ENCODE measurements at places on chromosomes 7 and 10.

DNA sequence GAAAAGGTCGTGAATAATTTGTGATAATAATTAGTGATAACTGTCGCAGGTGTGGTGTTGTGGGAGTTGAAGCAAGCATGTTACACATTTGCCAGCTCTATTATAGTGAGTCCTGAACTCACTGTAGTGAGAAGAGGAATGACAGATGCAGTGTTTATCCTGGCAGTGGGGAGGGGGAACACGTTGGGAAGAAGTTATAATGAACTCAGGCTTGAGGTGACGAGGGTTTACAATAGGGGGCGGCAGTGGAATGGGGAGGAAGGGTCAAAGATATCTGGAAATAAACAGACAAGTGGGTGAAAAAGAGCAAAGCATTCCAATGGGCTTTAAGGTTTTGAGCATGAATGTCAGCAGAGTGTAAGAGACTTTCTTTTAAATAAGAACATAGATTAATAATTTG, 49.6 kb downstream of the ITPRID1 start:
- no peak for DNase-seq

GRCh38 chr10:115696747-115697146, 576.3 kb downstream of the GFRA1 start:
- no peak for DNase-seq

DNA sequence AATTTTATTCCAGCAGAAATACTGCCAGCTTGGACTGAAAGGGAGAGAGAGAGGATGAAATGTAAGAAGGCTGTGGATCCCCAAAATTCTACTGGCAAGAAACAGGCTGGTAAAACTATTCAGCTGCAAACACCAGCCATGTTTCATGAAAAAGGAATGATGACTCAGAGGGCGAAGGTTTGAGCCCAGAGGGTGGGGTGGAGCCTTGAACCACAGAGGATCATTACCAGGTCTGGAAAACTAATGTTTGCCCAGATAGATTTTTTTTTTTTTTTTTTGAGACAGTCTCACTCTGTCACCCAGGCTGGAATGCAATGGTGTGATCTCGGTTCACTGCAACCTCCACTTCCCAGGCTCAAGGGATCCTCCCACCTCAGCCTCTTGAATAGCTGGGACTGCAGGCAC, 41.7 kb upstream of the NRF1 start:
- DNase-seq = peak; percentile 92

DNA sequence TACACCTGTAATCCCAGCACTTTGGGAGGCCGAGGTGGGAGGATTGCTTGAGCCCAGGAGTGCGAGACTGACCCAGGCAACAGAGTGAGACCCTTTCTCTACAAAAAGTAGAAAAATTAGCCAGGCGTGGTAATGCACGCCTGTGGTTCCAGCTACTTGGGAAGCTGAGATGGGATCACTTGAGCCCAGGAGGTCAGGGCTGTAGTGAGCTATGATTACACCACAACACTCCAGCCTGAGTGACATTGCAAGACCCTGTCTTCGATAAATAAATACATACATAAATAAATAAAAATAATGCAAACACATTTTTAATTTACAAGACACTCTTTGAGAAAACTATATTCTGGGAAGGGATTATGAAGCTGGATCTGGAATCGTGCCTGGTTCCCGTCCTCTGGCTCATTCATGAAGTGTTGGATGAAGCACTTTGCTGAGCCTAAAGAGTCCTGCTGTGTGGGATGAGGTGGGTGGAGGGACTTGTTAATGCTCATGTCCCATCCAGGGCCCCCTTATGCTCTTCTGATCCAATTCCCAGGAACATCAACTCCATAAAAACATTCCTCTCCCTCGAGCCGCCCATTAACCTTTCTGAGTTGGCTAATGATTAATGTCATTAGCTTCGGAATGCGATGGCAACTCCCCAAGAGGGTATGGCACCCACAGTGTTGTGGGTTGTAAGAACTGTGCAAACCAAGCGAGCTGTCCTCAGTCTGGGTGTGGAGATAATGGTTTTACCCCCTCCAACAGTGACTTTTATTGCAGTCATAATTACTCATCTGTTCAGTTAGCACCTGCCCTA, 236.3 kb downstream of the BAMBI start:
- DNase-seq = no peak

DNA sequence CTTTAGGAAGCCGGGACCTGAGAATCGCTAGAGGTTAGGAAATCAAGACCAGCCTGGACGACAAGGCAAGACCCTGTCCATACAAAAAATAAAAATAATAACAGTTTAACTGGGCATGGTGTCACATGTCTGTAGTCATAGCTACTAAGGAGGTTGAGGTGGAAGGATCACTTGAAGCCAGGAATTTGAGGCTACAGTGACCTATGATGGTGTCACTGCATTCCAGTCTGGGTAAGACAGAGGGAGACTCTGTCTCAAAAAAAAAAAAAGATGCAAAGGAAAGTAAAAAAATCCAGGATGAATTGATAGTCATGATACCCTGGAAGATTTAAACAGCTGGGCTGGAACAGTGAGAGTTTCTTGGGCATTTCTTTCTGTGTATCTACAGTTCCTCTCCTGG, 463.2 kb downstream of the GALNT17 start:
- DNase-seq = no peak

- no peak for DNase-seq
Measured at GRCh38 chr7:3003936-3004335, 39.7 kb downstream of the CARD11 start.

- no peak for DNase-seq
Measured at GRCh38 chr7:139782932-139783331, 5.1 kb upstream of the HIPK2 start.

GRCh38 chr7:135428879-135429278, 81.0 kb downstream of the CNOT4 start:
- DNase-seq = no peak

GRCh38 chr10:79629955-79630327, 19.2 kb downstream of the SFTPA1 start:
- DNase-seq = no peak

DNA sequence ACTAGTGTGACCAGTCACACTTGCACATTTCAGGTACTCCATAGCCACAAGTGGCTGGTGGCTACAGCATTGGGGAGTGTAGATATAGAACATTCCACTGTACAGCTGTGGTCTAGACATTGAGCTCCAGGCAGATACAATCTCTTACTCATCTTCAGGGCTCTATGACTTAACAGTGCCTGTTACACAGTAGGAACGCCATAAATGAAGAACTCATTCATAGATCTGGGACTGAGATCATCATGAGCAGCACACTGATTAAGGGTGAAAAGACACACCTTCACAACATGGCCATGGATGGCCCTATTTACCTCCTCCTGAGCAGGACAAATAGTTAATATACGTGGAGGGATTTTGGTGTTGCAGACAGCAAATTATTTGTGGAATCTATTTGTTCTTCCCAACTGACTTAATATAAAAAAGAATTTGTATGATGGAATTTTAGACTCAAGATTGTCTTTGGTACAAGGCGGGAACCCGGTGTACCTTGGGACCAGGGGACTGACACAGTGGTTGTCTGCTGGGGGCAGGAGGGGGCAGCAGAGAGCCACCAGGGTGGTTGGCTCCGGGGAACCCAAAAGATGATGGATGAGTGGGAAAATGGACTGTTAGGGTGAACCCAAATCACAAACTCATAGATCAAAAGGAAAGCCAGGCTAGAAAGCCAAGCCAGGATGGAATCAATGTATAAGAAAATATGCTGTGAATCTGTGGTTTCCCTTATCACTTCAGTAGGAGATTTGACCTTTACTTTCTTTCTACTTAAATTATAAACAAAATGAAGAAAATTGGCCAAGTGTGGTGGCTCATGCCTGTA, 24.3 kb upstream of the CPA2 start:
- DNase-seq = peak; percentile 67

GRCh38 chr7:122556873-122557542, 141.9 kb downstream of the RNF133 start:
- no peak for DNase-seq

DNA sequence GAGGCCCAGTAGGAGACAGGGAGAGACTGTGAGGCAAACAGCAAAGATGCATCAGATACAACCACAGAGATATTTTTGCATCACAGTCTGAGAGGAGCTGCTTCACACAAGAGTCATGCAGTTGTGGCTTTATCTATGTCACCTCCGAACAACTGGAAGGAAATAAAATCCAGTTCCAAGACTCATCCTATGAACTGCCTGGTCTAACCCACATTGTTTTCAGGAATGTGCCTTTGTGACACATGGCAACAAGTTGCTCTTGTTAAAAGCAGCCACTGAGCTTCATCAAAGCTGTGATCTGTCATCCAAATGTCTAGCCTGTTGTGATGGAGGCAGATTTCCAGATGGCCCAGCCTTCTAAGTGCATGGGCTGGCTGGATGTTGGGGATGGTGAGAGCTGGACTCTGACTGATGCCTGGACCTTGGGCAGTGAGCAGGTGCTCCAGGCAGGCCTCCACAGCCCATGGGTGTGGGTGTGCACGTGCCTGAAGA, 255.0 kb downstream of the BMPER start:
- DNase-seq = peak; percentile 86

- DNase-seq = no peak
Measured at GRCh38 chr10:72011468-72011867, 47.3 kb downstream of the CHST3 start.

GRCh38 chr7:148337995-148338747, 252.4 kb upstream of the C7orf33 start:
- DNase-seq = no peak

GRCh38 chr10:101400585-101400984, 46.6 kb downstream of the BTRC start:
- DNase-seq = no peak

- DNase-seq = no peak
Measured at GRCh38 chr10:118927321-118927720, 102.2 kb upstream of the NANOS1 start.

DNA sequence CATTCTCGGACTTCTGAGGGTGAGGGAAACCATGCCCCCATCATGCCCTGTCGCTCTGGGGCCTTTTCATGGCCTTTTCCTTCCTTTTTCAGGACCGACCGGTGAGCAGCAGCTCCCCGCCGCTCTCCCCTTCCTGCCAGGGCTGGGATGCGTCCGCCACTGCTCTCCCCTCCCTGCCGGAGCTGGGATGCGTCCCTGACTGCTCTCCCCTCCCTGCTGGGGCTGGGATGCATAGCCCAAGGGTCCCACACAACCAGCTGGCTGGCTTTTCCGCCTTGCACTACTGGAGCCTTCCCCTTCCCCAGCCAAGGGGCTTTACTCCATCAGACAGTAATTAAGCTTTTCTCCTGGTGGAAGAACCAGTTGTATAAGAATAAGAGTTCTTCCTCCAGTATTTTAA, 129.7 kb upstream of the COBL start:
- DNase-seq = no peak

- peak; percentile 26 for DNase-seq
Measured at GRCh38 chr7:147861058-147861716, 729.4 kb upstream of the C7orf33 start.

GRCh38 chr10:79255007-79255507, 92.2 kb upstream of the PPIF start:
- no peak for DNase-seq

GRCh38 chr10:107280293-107280692, 115.8 kb upstream of the SORCS1 start:
- no peak for DNase-seq

DNA sequence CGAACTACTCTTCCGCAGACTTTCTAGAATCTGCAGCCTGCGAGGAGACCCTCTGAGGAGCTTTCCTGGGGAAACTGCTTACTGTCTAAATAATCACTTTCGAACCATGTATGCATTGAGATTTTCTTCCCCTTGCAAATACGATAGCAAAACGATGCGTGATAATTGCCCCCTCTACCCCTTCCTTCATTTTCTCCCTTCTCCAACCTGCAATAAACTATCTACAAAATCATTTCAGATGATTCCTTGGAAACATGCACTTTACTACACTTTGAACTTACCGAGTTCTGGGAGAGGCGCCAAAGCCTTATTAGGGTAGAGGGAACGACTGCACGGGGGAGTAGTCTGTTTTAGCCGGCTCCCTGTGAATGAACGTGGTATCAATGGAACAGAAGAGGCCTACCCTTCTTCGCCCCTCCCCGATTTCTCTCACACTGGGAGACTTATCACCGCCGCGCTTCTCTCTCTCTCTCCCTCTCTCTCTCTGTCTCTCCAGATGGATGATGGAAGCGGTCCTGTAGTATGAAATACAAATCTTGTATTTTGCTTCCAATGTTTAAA, at the start of gene FGFBP3:
Gene FGFBP3, minus strand, starts transcription at position 370 of the 561 bp plus-strand sequence. CDS start 517 bp downstream, outside the sequence.
- peak; percentile 19 for DNase-seq

- DNase-seq = peak; percentile 91
Measured at GRCh38 chr10:114271779-114272167, 32.7 kb downstream of the VWA2 start.

GRCh38 chr10:62870866-62871265, 54.7 kb upstream of the EGR2 start:
- no peak for DNase-seq

GRCh38 chr10:29636178-29636577, 1.4 kb upstream of the SVIL start:
- DNase-seq = peak; percentile 51

GRCh38 chr7:92876836-92877235, 40.5 kb upstream of the CDK6 start:
- no peak for DNase-seq

DNA sequence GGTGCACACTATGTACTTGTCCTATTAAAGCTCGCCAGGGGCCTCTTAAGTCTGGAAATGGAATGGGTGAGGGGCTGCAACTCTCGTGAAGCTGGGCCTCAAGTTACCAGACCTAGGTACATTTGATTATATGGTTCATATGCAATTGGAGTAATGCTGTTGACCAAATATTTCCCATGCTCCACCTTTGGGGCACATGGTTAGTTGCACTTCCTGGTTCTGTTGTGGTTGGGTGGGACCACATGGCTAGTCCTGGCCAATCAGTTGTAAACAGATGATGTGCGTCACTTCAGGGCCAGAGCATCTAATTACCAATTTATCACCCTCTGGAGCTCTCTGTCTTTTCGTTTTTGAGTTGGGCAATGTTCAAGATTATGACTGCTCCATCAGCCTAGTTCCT, 39.5 kb upstream of the OPN4 start:
- DNase-seq = no peak

- DNase-seq = no peak
Measured at GRCh38 chr10:33674986-33675599, 340.6 kb upstream of the NRP1 start.

DNA sequence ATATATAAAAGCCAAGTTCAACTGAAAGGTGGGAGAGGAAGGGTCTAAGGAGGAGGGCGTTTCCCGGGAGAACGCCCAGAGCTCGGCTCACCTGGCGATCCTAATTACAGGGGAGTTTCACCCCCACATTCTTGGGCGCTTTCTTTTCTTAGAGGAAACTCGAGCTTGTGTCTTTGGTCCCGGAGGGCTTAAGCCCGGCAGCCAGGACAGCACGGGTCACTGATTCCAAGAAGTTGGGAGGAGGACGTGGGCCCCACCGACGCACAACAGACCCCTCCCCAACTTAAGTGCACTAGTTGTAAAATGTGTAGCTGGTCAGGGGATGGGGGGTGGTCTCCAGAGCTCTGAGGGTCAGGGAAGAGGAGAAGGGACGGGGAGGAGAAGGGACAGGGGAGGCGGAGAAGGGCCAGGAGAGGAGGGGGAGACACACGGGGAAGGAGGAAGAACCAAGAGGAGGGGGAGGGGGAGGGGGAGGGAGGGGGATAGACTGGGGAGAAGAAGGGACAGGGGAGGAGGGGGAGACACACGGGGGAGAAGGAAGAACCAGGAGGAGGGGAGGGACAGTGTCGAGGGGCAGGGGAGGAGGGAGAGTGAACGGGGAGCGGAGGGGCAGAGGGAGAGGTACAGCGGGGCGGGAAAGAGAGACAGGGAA, 874 bp downstream of the BAIAP2L1 start:
- DNase-seq = peak; percentile 10

- DNase-seq = no peak
Measured at GRCh38 chr7:90900628-90901356, 304.7 kb downstream of the CDK14 start.
